ENCODE measurements at places on chromosomes 1 and 21.

- no peak for DNase-seq
Measured at GRCh38 chr1:59329412-59330053, 32.6 kb downstream of the FGGY start.

- no peak for DNase-seq
Measured at GRCh38 chr1:15056515-15057285, 96.8 kb upstream of the TMEM51 start.

DNA sequence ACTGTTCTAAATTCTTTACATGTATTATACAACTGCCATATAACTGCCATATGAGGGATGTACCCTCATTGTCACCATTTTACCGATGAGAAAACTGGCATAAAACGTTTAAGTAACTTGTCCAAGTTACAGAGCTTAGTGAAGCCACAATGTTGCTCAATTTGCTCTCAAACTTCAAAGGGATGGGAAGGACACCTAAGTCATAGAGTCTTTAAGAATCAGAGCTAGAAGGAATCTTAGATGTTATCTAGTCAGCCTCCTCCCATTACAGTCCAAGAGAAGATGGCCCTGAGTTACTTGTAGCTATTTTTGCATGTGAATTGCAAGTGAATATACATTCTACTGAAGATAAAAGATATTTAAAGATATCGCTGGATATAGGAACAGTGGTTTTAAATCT, 31.7 kb downstream of the SELL start:
- DNase-seq: no peak

DNA sequence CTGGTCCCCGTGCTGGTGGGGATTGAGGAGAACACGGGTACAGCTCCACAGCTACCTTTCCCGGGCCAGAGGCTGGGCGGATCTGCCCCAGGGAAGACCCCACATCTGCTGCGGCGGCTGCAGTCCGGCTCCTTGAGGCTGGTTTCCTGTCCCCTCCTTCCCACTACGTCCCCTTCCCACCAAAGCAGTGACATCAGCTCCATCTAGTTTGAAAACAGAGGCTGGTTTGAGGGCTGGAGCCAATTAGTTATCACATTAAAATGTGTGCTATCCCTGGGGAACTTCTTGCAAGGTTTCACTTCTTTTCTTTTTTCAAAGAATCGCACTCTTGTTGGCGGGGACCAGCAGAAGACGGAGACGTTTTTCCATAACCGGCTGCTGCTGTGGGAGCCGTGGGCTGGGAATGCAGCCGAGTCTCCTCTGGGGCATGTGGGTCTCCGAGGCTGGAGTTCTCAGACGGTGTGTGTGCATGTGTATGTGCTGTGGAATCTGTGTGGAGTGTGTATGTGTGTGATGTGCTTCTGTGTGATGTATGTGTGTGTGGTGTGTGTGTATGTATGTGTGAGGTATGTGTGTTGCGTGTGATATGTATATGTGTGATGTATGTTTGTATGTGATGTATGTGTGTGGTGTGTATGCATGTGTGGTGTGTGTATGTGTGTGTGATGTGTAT, 8.9 kb upstream of the PCBP3 start:
- no peak for DNase-seq

DNA sequence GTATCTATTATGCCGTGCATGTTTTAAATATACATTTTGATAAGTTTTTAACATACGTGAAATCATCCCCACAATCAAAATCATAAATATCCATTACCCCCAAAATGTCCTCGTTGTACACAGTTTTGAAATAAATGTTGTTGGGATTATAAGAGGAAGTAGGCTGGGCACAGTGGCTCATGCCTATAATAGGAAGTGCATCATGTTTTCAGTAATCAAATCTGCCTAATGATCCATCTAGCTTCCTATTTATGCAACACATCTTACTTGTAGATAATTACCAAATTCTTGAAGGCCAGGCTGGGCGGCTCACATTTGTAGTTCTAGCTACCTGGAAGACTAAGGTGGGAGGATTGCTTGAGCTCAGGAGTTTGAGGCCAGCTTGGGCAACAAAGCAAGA, 15.0 kb upstream of the IFNGR2 start:
- DNase-seq: no peak

- no peak for DNase-seq
Measured at GRCh38 chr1:88451856-88452255, 232.2 kb upstream of the PKN2 start.

DNA sequence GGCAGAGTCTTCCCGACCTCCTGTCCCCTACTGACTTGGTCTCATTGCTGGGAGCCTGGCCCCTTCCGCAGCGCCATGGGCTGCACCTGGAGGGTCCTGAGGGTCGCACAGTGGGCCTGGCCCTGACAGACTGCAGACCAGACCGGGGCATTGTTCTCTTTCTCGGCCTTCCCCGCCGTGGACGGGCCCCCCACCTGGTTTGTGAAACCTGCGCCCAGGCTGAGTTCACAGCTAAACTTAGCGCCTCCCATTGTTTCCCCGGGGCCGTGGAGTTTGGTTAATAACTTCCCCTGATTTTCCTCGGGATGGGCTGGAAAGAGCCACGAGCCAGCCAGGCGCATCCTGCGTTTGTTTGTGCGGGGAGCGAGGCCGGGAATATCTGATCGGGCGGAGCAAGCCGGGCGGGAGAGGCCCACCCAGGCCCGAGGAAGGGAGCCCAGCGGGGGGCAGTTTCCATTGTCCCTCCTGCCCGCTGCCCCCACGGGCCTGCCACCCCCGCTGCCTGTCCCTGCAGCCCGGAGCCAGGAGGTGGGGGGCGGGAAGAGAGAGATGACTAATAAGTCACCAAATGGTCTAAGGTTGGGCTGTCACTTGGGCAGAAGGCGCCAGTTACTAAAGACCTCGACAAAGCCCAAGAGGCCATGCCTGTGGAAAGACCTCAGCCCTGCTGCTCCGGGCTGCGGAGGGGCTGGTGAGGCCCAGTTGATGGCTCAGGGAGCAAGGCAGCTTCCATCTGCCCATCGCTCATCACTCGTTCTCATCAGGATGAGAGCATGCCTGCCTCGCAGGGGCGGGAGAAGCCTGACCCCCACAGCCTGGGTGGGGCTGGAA, 39.0 kb upstream of the ARHGEF16 start:
- no peak for DNase-seq

DNA sequence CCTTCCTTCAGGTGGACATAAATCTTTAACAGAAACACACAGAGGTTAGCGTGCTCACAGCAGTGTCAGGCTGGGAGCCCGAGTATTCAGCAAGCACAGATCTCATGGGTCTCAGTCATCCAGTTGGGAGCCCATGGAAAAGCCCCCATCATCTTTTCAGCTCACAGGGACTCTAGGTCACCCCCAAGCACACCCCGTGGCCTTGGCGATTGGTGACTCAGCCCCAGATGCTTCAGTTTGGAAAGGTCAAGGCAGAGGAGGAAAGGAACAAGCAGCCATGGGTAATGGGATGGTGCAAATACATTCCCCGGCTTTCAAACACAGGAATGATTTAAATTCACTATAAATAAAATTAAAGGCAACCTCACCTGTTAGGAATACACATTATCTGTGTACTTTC, 88.9 kb downstream of the PGBD5 start:
- no peak for DNase-seq

DNA sequence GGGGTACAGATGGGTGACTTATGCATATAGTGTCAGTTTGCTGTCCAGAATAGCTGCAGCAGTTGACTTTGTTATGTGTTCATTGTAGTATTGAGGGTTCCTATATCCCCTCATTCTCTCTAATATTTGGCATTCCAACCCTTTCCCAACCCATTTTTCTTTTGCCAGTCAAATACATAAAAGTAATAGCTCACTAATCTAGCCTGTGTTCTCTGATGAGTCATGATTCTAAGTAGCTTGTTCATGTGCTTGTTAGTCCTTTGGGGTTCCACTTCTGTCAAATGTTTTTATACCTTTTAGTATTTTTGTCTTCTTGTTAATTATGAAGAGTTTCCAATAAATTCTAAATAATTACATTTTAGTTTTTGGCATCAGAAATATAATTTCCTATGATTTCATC, 99.2 kb upstream of the MROH9 start:
- DNase-seq: no peak

GRCh38 chr1:186620566-186621350, 59.5 kb downstream of the PTGS2 start:
- DNase-seq: no peak

DNA sequence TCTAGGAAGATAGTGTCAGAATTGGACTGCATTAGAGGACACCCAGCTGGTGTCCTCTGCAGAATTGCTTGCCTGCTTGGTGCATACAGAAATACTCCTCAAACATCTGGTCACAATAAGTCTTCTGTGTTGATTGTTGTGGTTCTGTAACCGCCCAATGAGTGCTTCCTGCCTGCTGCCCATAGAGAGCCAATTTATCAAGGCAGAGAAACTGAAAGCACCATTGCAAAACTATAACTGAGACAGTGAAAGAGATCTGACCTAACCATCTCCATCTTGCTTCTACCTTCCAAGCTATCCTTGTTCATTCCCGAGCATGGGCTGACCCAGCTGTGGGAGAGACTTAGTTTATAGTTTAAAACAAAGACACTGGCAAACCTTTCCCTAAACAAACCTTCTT, 462.4 kb upstream of the RGS18 start:
- DNase-seq: no peak

DNA sequence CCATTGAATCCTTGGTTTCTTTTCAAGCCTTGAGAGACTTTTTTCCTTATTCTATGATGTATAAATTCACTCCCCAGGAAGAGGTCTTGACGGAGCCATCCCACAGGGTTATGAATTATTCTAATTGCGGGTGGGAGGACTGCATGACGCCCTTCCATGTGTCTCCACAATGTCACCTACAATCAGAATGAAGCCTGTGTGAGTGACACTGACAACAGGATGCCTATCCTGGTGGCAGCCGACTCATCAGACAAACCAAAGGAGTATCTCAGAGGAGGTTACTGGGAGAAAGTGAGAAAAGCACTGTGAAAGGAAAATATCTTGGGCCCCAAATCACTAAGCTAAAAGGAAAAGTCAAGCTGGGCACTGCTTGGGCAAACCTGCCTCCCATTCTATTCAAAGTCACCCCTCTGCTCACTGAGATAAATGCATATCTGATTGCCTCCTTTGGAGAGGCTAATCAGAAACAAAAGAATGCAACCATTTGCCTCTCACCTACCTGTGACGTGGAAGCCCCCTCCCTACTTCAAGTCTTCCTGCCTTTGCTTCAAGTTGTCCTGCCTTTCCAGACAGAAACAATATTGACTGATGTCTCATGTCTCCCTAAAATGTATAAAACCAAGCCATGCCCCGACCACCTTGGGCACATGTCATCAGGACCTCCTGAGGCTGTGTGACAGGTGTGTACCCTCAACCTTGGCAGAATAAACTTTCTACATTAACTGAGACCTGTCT, 98.4 kb downstream of the SMYD2 start:
- DNase-seq: no peak

DNA sequence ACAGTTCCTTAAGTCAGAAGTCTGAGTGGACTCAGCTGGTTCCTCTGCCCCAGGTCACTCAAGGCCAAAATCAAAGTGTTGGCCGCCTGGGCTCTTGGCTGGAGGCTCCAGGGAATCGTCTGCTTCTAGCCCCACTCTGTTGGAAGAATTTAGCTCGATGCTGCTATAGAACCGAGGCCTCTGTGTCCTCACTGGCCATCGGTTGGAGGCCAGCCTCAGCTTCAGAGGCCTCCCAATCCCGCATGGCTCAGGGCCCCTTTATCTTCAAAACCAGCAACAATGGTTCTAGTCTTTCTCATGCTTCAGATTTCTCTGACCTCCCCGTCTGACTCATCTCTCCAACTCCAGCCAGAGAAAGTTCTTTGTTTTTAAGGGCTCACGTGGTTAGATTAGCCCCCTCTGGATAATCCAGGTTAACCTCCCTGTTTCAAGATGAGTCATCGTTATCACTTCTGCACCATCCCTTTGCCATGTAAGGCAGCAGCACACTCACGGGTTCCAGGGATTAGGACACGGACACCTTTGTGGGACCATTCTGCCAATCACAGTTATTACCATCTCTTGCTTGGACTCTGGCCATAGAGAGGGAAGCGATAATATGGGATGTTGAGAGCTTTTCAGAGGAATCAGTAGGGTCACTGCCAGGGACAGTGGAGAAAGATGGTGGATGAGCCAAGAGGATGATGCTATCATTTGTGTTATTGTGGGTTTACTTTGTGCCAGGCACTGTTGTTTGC, 13.6 kb downstream of the FHAD1 start:
- DNase-seq: no peak

- no peak for DNase-seq
Measured at GRCh38 chr21:39088031-39088370, 95.2 kb downstream of the PSMG1 start.

DNA sequence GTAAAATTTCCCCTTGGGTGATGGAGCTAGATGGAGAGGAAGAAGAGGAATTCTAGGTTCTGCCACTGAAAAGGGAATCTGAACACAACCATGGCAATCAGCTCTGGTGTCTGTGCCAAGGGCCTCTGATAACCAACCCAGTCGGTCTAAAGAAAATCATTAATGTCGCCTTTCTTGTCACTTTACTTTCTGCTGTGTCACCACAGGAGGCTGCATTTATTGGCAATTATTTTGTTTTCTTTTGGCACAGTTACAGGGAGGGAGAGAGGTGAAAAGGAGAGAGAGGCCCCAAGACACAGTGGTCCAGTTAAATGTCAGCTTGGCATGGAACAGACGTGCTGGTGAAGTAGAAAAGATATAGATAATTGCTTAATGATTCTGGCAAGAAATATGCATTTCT, 287.0 kb downstream of the ASTN1 start:
- DNase-seq: no peak

GRCh38 chr1:244700808-244701207, 47.9 kb downstream of the DESI2 start:
- no peak for DNase-seq

DNA sequence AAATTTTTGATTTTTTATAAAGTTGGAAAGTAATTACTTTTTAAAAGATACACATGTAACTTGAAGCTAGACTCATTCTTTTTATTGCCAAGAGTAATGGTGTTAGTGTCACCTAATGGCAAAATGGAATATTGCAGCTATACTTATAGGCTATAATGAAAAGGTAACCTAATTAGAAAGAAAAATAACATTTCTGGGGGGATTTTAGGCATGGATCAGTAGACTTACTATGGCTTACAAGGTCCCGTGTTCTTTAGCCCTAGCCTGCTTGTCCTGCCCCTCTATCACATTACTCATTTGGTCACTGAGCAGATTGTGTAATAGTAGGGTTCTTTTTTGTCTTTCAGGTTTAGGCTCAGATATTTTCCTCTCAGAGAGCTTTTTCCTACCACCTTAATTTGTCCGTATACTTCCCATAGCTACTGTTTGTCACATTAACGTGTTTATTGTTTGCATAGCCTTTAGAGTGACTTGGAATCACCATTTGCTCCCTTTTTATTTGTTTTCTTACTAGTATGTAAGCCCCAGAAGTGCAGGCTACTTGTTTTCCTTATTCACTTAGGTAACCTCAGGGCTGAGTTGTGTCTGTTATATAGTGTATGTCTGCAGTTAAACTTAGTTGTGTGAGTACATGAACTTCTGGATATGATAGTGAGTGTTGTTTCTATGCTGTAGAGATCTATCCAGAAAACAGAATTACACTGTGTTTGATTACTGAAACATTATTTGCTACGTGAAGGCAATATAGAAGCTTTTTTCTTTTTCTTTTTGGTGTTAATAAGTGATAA, 58.7 kb downstream of the RABGAP1L start:
- no peak for DNase-seq

GRCh38 chr21:38661197-38661871, 144.4 kb upstream of the ETS2 start:
- DNase-seq: no peak

GRCh38 chr1:38772026-38772425, 87.5 kb downstream of the RRAGC start:
- DNase-seq: no peak

Measured in stimulated activated CD8-positive, alpha-beta memory T cell treated with anti-CD3 and anti-CD28 coated beads, Interleukin-2, amount 100 ng/mL, for 48 hours (primary cell).